Activated naive CD4-positive, alpha-beta T cell treated with anti-CD3 and anti-CD28 coated beads, Interleukin-2, amount 10 ng/mL, durations not matched to agents 7 days and 5 days (primary cell): ENCODE measurements at places on chromosomes 5 and 9.

DNA sequence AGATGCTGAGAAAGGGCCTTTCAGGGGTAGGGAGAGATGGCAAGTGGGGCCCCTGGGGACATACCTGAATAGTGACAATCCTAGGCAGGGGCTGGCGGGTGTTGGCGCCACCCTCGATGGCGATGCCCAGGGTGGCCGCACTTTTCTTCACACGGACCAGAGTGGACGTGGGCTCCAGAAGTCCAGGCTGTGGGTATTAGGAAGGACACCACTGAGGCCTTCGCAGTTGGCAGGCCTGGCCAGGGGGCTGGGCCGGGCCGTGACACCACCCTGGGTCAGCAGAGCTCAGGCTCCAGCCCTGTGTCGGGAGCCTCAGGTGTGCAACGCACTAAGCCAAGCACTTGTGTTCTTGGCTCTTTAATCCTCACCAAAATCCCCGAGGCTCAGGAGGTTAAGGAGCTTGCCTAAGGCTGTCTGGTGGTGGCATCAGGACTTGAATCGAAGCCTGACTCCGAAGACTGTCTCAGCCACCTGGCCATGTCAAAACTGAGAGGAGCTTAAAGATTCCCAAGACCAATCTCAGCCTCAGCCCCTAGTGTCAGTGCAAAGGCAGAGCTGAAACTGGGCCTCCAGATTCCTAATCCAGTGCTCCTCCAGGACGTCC lies 15.5 kb upstream of the AKNA start:
- no peak for DNase-seq

DNA sequence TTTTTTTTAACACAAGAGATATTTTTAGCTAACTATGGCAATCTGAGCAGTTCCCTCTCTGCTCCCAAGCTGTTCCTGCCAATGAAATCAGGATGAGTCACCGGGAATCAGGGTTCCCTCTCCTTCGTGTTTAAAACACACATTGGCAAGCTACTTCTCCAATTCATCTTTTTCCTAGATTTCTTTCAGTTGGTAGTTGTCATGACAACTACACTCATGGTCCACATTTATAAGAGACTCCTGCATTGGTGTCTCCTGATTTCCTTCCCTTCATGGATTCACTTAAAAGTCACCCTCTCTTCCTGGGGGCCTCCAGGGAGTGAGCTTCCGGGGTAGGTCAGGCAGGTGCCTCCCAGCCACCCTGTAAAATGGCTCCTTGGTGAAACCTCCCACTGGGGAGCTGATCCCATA lies 72.3 kb upstream of the NIPAL4 start:
- no peak for DNase-seq

DNA sequence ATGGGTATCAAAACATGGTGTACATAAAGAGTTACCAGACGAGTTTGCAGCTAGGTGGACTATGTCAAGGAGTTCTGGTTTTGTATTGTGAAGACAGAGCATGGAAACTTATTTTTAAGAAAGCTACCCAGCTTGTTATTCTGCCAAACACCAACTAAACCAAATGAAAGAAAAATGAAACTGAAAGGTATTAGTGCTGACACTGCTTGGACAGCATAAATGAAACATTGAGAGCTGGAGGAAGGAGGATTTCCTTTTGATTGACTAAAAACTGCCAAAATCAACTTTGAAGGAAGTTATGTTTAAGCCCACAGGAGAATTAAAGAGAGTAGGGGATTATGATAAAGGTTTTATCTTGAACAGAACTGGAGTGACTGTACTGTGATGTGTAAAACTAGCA lies 766.2 kb downstream of the PTPRD start:
- DNase-seq = no peak

GRCh38 chr5:39503155-39503554 lies 78.4 kb upstream of the DAB2 start:
- DNase-seq = no peak

DNA sequence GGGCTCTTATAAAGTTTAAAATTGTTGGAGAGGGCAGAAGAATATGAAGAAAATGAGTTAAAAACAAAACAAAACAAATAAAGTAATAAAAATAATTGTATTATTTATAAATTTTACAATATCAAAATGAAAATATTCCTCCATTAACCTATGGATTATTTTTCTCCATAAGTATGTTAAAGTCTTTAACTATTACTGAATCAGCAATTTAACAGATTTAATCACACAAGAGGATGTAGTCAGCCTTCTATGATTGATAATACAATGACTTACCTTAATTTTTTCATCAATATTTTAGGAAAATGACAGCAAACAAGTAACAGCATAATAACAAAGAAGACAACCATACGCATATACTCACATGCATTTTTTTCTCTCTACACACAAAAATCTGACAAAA lies 1195.3 kb upstream of the NUDT12 start:
- no peak for DNase-seq

DNA sequence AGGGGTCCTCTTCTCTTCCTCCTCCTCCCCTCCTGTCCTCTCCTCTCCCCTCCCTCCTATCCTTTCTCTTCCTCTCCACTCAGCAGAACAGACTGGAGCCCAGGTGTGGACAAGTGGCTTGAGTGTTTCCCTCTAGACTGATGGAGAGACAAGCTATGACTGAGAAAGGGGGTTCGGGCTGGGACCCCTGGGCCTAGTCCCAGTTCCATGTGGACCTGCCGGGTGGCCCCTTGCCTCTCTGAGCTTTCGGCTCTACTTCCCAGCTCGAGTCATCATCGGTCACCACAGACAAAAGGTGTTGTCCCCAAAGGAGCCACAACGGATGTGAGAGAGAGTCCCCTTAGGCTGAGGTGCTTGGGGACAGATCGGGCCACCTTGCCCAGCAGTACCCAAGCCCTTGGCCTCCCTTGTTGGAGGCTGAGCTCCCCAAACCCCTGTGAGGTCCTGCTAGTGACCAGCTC lies 3.4 kb upstream of the RXRA start:
- no peak for DNase-seq

GRCh38 chr5:115489733-115490132 lies 54.8 kb downstream of the FEM1C start:
- DNase-seq = no peak

- peak; percentile 38 for DNase-seq
Observed at GRCh38 chr5:35899800-35900199, 38.6 kb downstream of the CAPSL start.

DNA sequence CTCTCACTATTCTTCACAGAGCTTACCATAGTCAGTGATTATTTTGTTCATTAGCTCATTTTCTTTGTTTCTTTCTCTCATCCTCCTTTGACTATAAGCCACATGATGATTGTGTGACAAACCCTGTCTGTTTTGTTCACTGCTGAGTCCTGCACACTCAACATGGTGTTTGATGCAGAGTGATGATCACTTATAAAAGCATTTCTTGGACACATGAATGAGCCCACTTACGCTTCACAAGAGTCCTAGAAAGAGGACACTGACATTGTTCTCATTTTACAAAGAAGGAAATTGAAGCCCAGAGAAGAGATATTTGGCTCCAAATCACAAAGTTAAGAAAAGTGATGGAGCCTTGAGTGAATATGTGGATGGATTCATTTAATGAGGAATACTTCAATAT lies 13.4 kb downstream of the ABLIM3 start:
- no peak for DNase-seq

DNA sequence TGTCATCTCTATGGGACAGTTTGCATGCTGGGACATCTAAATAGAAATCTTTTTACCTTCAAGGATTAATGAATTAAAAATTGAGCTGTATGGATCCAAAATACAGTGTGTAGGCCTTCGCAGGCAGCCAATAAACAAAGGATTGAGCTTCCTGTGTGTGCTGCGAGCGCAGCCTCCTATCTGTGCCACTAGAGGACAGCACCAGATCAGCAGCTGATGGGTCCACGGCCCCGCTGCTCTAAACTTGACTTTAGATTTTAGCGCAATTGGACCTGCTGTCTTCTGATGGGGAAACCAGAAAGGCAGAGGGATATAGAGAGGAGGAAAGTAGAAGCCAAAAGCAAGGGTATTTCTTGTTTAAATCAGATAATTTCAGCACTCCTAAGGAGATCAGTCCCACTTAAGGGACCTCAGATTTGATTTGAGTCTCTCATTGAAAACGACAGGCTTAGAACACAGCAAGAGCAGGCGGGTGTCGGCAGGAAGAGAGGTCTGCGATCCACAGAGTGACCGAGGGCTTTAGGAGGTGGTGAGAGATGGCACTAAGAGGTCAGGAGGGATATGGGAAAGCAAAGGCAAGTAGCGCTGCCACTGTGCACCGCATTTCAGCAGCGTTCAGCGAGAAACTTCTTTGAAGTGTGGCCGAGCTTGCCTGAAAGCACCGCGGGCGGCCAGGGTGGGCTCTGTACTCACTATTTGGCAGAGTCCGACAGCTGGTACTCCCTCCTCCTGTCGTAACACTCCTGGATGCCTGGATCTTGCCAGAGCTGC lies 214.3 kb downstream of the GNA14 start:
- peak; percentile 64 for DNase-seq

GRCh38 chr5:76952795-76953536 lies at the start of gene CRHBP:
CRHBP (plus strand) TSS chr5:76953045; CDS start chr5:76953135, 90 bp downstream.
- no peak for DNase-seq

DNA sequence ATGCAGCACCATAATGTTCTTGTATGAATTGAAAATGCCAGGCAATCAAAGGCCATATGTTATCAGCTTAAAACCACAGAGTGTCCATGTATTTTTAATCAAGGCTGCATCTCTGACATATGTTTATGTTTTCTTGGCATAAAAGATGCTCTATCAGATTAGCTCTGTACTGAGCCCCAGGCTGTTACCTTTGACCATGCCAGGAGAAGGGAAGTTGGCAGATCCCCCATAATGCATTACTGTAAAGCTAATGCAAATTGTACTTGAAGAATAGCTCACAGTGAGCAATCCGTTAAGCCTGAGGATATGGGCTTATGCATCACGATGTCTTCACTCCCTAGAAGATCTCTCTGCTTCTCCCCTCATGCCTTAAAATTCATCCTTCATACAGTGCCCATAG lies 414.4 kb downstream of the BRINP1 start:
- DNase-seq = no peak

DNA sequence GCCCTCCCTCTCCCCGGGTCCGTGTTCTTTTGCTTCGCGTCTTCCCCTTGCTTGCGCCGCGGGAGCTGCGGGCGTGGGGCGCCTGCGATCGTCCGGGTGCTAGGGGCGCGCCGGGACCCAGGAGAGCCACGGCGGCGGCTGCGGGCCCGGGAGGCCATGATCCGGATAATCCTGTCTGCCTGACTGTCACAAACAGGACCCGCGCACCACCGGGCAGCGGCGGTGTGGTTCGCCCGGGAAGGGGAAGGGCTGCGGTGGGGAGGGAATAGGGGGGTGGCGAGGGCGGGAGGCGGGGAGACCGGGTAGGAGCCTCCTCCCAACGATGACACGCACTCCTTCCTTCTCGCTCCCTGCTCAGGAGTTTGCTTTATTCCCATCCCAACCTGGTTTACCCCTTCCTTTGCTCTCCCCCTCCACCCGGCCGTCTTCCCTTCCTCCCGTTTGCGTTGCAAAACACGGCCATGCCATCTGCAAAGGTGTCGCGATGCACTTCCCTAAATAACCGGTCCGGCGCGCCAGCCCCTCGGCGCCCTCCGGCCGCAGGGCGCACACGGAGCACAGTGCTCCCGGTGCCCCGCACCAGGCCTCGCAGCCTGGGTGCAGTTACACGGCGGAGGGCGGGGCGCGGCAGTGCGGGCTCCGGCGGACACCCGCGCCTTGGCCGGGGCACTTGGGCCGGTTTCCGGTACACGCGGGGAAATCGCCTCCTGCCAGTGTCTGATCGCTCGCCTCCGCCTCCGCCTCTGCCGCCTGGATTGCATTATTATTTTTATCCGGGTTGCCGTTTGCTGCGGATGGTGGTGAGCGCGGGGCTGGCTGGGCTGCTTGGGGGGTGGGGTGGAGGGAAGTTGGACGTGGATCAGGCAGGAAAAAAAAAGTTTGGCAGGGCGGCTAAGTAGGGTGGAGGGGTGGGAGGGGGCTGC lies 1.5 kb downstream of the SMARCA2 start:
- peak; percentile 76 for DNase-seq

DNA sequence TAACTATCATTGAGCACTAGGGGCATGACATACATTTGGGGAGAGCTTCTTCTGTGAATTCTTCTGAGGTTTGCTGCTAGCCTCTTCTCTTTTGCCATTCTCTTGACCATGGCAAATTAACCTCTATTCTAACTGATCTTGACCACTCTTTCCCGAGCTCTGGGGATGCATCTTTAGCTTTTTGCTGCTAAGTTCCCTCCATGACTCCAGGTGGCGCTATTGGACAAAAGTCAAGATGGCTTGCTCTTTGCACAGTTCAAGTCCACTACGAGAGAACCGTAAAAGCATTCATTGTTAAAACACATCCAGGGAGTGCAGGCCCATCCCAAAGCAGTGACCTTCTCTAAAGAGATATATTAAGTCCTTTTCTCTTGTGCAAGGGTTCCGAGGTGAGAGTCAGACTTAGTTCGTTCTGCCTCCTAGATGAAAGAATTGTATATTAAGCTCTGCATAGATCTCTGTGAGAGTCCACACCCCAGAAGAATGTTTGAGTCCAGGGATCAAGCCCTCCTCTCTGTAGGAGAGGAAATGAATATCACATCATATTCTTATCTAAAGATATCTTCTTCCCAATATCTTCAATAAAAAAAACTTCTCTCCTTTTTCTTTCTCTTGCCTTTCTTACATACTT lies 1152.9 kb upstream of the CDH6 start:
- no peak for DNase-seq

GRCh38 chr9:112755675-112756074 lies 5.1 kb downstream of the SNX30 start:
- no peak for DNase-seq

- no peak for DNase-seq
Observed at GRCh38 chr5:89878140-89879132, 531.1 kb downstream of the CETN3 start.

DNA sequence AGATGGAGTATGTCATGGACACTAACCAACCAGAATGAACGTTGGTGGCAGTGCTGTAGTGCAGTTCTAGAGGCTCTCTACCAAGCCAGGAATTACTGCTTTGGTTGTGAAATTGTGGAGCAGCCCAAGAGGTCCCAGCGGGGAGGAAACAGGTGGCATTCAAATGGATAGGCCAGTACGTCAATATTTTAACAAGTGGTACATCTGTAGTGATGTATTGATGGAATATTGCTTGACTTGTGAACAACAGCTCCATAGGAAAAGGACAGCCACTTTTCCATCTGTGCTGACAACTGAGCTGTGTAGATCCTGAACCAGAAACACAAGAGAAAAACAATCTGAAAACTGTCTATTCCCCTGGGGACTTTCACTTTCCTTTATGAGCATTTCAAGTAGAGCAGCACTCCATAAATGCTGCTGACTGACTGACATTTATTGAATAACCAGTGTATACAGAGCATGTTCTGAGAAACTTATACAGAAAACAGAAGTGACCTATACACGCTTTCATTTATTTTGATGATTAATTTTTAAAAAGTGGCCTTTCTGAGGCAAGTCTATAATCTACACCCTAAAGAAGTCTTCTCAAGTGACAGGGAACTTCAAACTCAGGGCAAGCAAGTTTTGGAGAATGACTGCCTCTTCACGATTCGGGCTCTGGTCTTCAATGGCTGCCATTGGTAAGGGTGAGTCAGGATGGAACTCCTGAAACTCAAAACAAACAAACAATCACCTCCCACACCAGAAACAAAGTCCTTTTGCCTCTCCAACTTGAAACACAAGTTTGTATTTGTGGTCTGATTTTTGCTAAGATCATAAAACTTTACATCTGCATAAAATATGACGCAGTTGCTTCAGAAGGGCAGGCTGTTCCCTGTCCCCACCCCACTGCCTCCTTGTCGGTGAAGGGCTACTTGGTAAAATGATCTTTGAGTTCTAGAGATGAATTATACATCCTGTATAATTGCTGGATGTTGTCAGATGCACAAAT lies 362.4 kb downstream of the NDUFS4 start:
- no peak for DNase-seq

- no peak for DNase-seq
Observed at GRCh38 chr5:54273715-54274114, 36.7 kb downstream of the ARL15 start.
